ENCODE measurements at places on chromosomes 11 and 22. TPM values are rescaled to one million over a fixed set of nuclear protein-coding genes. Genes with fewer than 3 reads are reported as not detected.

OR4A16 gene
- not detected for total RNA-seq

CCDC82 gene
- total RNA-seq, result 38.8 TPM

OR2AG2 gene
- total RNA-seq, result 0.28 TPM

GRCh38 chr11:3058753-3059664 lies 1.8 kb upstream of the CARS1 start:
- no peaks in the 10 kb centered on the region for H3K4me1 ChIP-seq
- no peak for DNase-seq
- no peaks in the 10 kb centered on the region for H3K27me3 ChIP-seq
- no peaks in the 10 kb centered on the region for H3K36me3 ChIP-seq

DNA sequence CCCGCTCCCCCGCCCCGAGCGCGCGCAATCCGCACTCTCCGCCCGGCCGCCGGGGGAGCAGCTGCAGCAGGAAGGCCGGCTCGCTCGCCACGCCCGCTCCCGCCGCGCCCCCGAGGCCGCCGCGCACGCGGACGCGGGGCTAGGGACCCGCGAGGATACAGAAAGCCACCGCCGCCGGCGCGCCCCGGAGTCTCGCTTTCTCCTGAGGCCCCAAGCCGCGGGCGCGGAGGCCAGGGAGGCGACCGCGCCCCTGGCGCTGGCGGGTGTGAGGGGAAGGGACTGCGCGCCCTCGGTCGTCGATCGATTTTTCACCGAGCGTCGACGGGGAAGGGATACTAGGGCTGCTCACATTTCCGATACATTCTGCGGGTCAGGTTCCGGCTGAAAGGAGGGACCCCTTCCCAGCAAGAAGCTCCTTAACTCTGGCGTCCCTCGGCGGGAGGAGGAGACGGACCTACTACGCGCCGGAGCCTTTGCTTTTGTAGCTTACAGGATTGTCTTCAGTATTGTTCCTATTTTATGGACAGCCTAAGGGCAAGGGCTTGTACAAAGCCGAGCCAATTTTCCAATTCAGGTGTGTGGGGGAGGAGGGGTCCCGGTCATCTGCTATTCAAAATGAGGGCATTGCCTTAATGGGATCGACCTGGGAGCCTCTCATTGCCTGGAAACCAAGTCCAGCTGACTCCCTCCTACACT lies 416 bp upstream of the GAB2 start:
- DNase-seq, result peak; percentile 89
- H3K27me3 ChIP-seq, result peaks cover 15% of the 10 kb centered on the region
- H3K4me3 ChIP-seq, result peak overlapping the region; percentile 89
- peak overlapping the region; percentile 97 for H3K27ac ChIP-seq

GRCh38 chr22:22770280-22770871 lies 117.2 kb upstream of the IGLL5 start:
- H3K4me1 ChIP-seq, result no peaks in the 10 kb centered on the region
- no peak overlapping the region for H3K4me3 ChIP-seq
- no peak overlapping the region for H3K27ac ChIP-seq

- H3K4me1 ChIP-seq, result no peaks in the 10 kb centered on the region
- no peak for DNase-seq
- H3K36me3 ChIP-seq, result no peaks in the 10 kb centered on the region
- H3K27me3 ChIP-seq, result no peaks in the 10 kb centered on the region
Measured at GRCh38 chr22:27057717-27058116, 400.3 kb downstream of the MIAT start.

- DNase-seq, result no peak
- no peaks in the 10 kb centered on the region for H3K36me3 ChIP-seq
- H3K27me3 ChIP-seq, result no peaks in the 10 kb centered on the region
Measured at GRCh38 chr11:45554230-45554967, 111.0 kb downstream of the CHST1 start.

DNA sequence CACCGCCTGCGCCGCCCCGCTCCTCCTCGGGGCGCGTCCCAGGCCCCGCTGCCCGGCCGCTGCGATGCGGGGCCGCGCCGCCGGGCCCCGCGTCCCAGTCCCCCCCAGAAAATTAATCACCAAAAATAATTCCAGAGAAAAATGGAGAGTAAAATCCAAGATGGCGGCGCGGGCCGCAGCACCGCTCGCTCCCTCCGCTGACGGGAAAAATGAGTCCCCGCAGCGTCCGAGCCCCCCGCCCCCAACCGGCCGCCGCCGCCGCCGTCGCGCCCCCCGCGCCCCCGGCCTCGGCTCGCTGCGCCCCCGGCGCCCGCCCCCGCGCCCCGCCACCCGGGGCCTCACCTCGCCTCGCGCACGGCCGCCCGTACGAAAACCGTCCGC lies at the start of gene KMT5B:
TSS of gene KMT5B (minus strand) at position 162 of the 381 bp plus-strand sequence. CDS start 23,220 bp downstream, outside the sequence.
- H3K4me1 ChIP-seq, result peaks cover 46% of the 10 kb centered on the region
- H3K27me3 ChIP-seq, result no peaks in the 10 kb centered on the region
- H3K4me3 ChIP-seq, result peak within 1 kb of the TSS; percentile 92

DNA sequence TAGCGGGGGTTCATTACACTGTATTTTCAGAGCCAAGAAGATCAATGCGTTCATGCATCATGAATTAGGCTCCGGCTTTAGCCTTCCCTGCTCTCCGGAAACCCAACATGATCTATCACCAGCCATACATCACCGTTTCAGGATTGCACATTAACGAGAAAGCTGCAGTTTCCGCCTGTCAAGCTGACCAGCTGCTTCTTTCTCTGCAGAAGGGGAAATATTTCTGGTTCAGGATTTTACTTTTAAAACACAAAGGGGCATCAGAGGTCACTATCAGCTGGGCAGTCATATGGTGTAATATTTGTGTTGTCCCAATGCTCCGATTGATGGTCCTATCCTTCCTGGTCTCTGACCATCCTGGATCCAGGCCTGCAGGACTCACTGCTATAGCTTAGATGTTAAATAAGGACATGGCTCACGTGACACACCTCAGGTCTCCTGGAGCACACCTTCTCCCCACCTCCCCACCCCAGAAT lies 21.4 kb upstream of the CADM1 start:
- no peak overlapping the region for H3K27ac ChIP-seq
- H3K27me3 ChIP-seq, result no peaks in the 10 kb centered on the region
- H3K4me1 ChIP-seq, result no peaks in the 10 kb centered on the region
- no peak overlapping the region for H3K4me3 ChIP-seq
- DNase-seq, result no peak

DNA sequence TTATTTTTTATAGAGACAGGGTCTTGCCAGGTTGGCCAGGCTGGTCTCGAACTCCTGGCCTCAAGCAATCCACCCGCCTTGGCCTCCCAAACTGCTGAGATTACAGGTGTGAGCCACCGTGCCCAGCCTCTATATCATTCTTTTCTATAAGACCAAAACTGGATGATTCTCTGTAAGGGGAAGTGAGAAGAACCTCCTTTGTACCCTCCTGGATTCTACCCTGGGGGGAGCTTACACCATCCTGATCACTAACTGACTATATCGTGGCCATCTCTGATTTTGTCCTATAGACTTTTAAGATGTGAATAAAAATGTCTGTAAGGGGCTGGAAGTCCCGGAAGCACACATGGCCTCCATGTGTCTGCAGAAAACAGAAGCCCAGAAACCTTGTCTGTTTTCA lies 9.1 kb downstream of the PIWIL4 start:
- no peaks in the 10 kb centered on the region for H3K36me3 ChIP-seq
- H3K27me3 ChIP-seq, result no peaks in the 10 kb centered on the region
- H3K4me1 ChIP-seq, result no peaks in the 10 kb centered on the region
- H3K4me3 ChIP-seq, result no peak overlapping the region
- DNase-seq, result no peak

DNA sequence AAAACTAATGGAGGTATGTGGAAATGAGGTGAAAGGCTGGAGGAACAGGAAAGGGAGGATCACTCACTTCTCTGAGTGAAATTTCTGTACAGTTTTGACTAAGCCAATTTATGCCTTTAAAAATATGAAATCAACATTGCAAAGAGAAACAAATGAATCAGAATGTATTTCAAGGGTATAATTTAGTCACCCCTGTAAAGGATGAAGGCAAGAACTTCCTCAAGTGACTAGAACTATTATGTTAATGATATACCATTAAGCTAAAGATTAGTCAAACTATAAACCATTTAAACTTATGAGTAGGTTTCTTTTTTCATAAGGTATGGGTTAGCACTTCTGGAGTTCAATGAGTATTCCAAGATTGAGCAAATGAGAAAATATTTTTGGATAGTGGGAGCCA lies 184.5 kb upstream of the CHORDC1 start:
- no peak for DNase-seq
- H3K27me3 ChIP-seq, result no peaks in the 10 kb centered on the region
- H3K27ac ChIP-seq, result no peak overlapping the region

DNA sequence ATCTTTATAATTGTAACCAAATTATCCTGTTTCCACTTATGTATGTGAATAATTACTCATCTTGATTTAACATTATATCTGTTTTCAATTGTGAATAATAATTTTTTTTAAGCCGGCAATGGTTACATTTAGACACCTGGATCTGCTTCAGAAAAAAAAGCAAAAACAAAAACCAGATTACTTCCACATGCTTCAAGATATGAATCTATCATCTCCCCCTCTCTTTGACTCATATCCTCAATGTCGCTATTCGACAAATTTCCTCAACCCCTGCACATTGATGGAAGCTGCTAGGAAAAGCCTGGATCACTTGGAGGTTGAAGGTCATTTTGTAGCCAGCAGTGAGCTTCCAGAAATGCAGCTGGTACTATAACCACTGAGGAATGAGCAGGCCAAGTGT lies 42.7 kb downstream of the SLC1A2 start:
- no peak overlapping the region for H3K4me3 ChIP-seq
- H3K4me1 ChIP-seq, result peaks cover 9% of the 10 kb centered on the region
- no peaks in the 10 kb centered on the region for H3K27me3 ChIP-seq

GRCh38 chr11:122850076-122850631 lies 11.9 kb downstream of the CRTAM start:
- no peak overlapping the region for H3K4me3 ChIP-seq
- H3K4me1 ChIP-seq, result no peaks in the 10 kb centered on the region
- H3K27me3 ChIP-seq, result no peaks in the 10 kb centered on the region
- DNase-seq, result no peak
- H3K27ac ChIP-seq, result no peak overlapping the region
- H3K36me3 ChIP-seq, result no peaks in the 10 kb centered on the region

- peak; percentile 84 for DNase-seq
- H3K36me3 ChIP-seq, result no peaks in the 10 kb centered on the region
- peaks cover 15% of the 10 kb centered on the region for H3K4me1 ChIP-seq
- H3K27ac ChIP-seq, result peak overlapping the region; percentile 57
- no peaks in the 10 kb centered on the region for H3K27me3 ChIP-seq
Measured at GRCh38 chr11:65224930-65225278, 36.9 kb upstream of the POLA2 start.

DNA sequence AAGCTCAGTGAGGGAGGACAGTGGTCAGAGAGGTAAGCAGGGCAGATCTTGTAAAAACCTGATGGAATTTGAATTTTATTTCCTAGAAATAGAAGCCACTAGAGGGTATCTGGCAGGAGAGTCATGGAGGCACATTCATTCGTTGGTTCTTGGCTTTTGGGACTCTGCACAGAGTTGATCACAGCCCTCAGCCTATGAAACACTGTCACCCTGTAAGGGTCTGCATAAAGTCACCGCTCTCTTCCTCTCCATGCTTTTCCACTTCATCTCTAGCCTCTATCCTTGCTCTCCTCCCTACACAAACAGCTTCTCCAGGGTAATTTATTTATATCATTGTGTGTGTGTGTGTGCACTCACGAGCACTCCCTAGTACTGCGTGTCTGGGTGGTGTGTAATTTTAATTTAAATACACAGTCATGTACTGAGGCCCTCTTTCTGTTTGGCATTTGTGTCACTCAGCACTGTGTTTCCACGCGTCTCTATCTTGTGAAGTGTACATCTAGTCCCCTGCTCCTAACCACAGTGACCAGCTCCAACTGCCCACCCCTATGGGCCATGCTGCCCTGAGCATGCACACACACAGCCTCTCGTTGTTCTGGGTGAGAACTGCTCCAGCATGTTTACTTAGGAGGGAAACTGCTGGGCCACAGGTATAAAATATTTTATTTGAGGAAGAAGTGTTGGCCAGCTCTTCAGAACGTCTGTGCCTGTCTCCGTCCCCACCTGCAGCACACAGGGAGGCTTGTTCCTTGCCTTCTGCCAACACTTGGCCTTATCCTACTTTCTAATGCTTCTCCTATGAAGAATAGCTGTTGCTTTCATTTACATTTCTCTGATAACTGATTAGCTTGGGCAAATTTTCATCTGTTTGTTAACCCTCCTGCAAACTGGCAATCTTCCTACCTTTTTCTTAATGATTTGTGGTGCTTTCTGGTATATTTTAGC lies 4.5 kb downstream of the KCNQ1OT1 start:
- no peaks in the 10 kb centered on the region for H3K4me1 ChIP-seq
- H3K27me3 ChIP-seq, result no peaks in the 10 kb centered on the region
- H3K27ac ChIP-seq, result no peak overlapping the region
- peak; percentile 28 for DNase-seq
- no peaks in the 10 kb centered on the region for H3K36me3 ChIP-seq
